ENCODE measurements at places on chromosomes 11 and 22.

GRCh38 chr11:115712296-115712695, 208.1 kb upstream of the CADM1 start:
- no peak for DNase-seq

- DNase-seq, result no peak
Observed at GRCh38 chr11:91698845-91699244, 525.8 kb upstream of the FAT3 start.

GRCh38 chr11:12032968-12033367, 24.5 kb upstream of the DKK3 start:
- DNase-seq, result no peak

DNA sequence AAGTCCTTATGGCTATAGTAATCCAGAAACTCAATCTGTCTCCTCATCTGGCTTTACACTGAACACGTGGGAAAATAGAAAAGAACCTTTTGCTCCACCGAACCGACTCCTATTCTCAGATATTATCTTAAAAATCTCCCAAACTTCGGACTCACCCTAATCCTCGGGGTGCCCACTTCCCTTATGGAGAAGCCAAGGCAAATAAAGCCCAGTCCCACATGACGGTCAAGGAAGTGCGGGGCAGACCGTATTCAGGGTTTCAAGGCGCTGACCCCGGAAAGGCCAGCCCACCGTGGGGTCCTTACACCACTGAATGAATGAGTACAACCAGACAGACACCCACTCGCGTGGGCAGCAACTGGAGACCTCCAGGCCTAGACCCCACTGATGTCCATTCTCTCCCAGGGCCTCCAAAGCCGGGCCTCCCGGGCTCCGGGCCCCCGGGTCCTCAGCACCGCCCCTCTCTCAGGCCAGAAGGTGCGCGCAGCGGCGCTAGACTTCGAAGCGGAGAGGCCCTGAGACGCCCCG, 489 bp downstream of the NUP98 start:
- no peak for DNase-seq

DNA sequence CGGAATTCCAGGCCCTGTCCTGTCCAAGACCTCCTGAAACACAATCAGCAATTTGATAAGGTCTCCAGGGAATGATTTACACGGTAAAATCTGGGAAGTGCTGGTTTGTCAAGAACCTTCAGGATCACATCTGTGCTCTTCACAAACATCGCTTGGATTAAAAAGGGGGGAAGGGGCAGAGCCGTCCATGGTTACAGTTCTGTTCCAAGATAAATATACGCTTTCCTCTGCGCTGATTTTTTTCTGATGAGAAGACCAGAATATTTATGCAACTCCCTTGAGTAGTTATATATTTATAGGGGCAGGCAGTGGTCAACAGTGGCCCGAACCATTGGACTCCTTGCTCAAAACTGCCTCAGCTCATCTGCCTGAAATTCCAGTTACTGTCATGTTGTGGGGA, 9.2 kb upstream of the APOL5 start:
- no peak for DNase-seq

DNA sequence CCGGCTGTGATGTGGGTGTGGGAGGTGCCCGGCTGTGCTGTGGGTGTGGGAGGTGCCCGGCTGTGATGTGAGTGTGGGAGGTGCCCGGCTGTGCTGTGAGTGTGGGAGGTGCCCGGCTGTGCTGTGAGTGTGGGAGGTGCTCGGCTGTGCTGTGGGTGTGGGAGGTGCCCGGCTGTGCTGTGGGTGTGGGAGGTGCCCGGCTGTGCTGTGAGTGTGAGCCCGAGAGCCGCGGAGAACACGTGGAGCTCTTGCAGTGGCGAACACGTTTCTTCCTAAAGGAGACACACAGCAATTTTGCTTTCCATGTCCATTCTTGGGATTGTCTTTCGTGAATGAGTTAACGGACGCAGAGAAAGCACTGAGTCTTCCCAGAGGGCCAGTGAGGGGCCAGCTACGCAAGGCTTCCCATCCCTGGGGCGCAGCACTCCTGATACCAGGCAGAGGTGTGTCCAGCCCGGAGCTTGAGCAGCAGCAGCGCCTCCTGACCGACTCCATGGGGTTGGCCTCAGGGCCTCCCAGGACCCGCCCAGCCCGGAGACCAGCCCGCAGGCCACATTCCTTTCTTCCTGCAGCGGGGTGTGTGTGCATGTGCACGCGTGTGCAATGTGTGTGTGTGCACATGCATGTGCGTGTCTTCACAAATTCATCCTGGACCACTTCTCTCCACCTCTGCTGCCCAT, 245.0 kb upstream of the B3GAT1 start:
- peak; percentile 31 for DNase-seq

DNA sequence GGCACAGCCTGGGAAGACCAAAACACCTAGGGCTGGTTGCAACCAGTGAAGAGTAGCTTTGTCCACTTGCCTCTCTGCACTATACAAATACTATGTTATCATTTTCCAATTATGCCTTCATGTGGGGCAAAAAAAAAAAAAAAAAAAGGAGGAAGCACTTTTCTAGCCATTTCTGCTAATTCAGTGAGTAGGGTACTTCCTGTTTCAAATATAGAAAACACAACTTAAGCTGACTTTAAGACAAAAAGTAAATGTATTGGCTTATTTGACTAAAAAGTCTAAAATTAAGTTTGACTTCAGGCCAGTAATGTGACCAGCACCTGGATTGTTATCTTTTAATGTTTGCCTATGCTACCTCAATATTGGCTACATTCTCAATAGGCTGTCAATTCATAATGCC, 15.3 kb downstream of the CCDC73 start:
- no peak for DNase-seq

DNA sequence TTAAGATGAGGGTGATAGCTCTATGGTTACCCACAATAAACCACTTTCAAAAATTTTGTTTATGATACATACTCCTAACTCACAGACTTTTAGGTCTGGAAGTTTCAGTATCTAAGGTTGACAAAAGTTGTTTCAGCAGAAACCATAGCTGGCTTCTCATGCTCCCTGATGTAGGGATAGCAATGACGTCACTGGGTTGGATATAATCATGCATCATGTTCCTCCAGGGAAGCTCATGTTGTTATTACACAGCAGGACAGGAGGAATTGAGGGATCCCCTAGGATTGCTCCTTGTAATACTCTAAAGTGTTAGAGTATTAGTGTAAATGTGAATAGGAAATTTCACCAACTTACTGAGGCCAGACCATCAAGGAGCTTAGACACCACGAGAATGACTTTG, 23.6 kb downstream of the APOL3 start:
- DNase-seq, result no peak

GRCh38 chr11:12784445-12784844, 110.2 kb downstream of the TEAD1 start:
- DNase-seq, result no peak

GRCh38 chr11:131534611-131535010, 164.2 kb downstream of the NTM start:
- peak; percentile 65 for DNase-seq

- peak; percentile 1 for DNase-seq
Observed at GRCh38 chr11:1983601-1983961, 14.1 kb downstream of the H19 start.

- DNase-seq, result no peak
Observed at GRCh38 chr11:113182288-113182687, 132.1 kb upstream of the TTC12 start.

DNA sequence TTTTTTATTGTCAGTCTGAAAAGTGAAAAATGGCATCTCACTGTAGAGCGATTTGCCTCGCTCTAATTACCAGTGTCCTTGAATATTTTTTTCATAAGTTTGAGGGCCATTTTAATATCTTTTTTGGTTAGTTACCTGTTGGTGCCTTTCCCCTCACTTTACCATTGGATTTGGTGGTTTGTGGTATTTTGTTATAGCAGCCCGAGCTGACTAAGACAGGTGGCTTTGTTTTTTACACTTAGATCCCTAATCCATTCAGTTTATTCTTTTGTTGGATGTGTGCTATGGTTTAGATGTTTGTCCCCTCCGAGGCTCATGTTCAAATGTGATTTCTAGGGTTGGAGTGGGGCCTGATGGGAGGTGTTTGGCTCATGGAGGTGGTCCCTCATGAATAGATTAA, 6.5 kb upstream of the CAPN5 start:
- no peak for DNase-seq

Measured in umbilical cord (tissue), 2 donors.